Astrocyte of the hippocampus (primary cell): ENCODE measurements at places on chromosomes 13 and 19.

DNA sequence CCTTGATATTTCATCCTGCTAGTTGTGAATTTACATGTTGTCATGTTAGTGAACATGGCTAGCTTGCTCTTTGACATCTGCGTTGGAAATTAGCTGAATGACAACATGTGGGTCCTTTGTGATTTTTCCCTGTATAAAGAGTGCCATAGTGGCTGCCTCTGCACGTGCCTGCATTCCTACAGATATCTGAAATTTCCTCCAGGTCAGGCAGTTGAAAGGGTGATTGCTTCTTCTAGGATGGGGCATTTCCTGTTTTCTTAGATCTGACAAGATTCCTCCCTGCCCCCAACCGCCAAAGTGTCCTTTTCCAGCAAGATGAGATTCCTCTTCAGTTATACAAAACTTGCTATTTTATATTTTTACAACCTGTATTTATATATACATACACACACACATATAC lies 8.8 kb downstream of the ZNF525 start:
- DNase-seq, result no peak

DNA sequence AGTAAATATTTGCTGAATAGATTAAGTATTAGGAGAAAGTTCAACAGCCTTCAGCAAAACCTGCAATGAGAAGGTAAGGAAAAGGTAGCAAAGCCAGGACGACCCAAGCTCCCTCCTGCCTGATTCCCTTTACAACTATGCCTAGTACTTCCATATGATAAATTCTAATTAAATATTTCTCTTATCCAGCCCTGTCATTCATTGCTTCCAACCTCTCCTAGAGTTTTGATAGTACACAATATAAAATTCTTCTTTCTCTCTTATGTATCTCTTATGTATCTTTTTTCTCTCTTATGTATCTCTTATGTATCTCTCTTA lies 187.2 kb downstream of the DCT start:
- no peak for DNase-seq

DNA sequence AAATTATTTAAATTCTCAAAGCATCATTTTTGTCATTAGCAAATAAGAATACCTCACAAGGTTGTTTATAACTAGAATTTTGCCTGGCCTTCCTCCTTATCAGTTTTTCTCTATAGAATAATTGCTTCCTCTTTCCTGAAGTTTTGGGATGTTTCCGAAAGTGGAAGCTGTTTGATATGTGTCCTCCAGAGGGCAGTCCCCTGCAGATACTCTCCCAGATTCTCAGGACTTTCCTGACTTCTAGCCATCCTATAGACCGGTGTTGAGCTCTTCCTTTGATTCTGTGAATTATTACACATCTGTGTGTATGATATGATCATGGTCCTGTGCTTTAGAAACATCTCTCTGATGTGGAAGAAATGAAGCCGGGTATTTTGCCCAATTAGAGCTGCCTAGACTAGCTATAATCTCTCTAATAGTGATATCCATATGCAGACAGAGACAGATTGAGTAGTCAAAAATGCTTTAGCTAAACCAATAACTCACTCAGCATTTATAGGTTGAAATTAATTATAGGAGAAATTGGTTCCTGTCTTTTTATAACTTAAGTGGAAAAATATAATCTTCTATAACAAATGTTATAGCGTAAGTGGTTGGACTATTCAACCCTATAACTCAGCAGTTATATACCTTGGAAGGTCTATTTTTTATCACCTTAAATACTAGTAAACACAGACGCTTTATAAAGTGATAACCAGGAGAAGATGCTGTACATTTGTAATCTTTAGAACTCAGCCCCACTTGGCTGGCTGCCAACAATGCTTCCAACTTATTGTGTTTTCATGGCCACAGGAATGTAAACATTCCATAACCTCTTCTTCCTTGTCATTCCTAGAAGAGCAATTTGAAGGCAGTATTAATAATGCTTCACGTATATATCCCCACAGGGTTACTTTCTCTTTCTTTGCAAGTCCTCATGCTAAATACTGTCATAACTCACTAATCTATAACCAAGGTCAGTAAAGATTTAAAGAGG lies 201.0 kb upstream of the RXFP2 start:
- DNase-seq, result peak; percentile 33

DNA sequence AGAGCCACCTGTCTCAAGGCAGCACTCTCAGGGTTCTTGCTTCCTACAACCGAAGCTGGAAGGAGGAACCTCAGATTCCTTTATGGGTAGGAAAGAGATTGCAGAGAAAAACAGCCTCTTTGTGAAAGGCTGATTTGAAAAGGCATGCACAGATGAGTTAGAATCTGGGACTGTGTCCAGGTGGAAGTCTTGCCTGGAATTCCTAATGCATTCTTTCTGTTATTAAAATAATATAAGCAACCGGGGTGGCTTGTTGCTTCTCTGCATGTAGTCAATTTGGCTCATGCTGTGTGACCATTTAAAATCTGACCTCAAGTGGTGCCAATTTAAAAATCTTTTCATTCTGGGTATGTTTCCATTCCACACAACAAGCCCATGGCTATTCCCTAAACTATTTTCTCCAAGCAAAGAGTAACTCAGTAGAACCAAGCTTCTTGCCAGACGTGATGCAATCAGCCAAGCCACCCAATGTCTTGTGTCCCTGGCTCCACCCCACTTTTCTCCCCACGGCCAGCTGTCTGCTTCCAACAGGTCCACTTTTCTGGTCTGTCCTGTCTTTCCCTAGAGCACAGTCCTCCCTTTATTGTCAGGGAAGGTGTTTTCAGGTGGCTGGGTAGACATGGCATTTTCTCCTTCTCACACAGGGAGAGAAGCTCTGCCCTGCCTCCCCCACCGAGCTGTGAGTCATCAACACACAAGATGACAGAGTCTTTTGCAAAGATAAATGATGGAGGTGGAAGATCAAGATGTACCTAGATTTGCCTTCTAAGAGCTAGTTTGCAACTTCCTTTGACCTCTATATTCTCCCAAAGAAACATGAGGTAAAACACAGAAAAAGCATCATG lies 394.3 kb downstream of the FOXO1 start:
- peak; percentile 94 for DNase-seq

GRCh38 chr19:43675269-43675879 lies 5.4 kb upstream of the PLAUR start:
- DNase-seq, result peak; percentile 69

GRCh38 chr13:112133499-112134390 lies 66.8 kb downstream of the SOX1 start:
- no peak for DNase-seq

DNA sequence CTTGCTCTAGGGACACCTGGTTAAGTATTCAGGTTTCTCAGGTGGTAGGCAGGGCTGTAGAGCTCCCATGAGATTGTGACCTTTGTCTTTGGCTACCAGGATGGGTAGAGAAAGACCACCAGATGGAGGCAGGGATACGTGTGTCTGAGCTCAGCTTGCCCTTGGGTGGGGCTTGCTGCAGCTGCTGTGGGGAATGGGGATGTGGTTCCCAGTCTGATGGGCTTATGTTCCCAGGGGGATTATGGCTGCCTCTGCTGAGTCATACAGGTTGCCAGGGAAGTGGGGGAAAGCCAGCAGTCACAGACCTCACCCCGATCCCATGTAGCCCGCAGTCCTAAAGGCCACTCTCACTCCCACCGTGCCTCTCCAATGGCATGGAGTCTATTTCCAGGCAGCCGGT lies 659.9 kb upstream of the KLF12 start:
- no peak for DNase-seq

DNA sequence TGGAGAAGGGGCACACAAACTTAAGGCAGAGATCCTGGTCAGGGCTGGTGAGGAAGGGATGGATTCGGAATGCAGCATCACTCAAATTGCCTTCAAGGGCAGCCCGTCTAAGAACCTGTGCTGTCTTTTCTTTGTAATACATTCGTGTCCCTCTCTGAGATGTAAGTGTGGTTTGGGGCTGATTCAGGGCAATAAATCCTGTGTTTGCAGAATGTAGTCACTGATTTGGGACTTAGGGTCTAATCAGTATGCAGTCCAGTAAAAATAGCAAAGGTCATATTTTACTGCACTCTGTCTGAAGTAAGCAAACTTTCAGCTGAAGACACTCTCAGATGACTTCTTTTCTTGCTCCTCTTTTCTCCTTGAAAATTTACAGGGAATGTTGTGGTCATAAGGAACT lies 93.8 kb upstream of the C1QTNF9B start:
- no peak for DNase-seq

- peak; percentile 79 for DNase-seq
These were observed 88.4 kb upstream of the IRS2 start for GRCh38 chr13:109874484-109875454.

- no peak for DNase-seq
These were observed 752.8 kb downstream of the LIG4 start for GRCh38 chr13:107462501-107462900.

DNA sequence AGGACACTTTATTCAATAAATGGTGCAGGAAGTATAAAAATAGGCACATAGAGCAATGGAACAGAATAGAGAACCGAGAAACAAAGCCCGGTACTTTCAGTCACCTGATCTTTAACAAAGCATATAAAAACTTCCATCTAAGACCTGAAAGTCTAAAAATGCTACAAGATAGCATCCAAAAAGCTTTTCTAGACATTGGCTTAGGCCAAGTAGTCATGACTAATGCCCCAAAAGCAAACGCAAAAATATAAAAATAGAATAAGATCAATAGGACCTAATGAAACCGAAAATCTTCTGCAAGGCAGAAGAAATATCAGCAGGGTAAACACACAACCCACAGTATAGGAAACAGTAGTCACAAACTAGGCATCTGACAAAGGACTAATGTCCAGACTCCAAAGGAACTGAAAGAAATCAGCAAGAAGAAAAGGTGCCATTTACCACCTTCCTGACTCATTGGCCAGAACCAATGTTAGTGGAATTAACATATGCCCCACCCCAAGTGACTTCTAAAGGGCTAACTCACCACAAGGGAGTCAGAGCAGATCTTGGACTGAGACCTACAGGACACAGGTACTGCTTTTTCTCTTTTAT lies 40.8 kb upstream of the CEACAM21 start:
- DNase-seq, result no peak

GRCh38 chr13:109481040-109481439 lies 305.3 kb downstream of the IRS2 start:
- peak; percentile 13 for DNase-seq

- DNase-seq, result no peak
These were observed 13.4 kb upstream of the FNDC3A start for GRCh38 chr13:48962281-48962680.

DNA sequence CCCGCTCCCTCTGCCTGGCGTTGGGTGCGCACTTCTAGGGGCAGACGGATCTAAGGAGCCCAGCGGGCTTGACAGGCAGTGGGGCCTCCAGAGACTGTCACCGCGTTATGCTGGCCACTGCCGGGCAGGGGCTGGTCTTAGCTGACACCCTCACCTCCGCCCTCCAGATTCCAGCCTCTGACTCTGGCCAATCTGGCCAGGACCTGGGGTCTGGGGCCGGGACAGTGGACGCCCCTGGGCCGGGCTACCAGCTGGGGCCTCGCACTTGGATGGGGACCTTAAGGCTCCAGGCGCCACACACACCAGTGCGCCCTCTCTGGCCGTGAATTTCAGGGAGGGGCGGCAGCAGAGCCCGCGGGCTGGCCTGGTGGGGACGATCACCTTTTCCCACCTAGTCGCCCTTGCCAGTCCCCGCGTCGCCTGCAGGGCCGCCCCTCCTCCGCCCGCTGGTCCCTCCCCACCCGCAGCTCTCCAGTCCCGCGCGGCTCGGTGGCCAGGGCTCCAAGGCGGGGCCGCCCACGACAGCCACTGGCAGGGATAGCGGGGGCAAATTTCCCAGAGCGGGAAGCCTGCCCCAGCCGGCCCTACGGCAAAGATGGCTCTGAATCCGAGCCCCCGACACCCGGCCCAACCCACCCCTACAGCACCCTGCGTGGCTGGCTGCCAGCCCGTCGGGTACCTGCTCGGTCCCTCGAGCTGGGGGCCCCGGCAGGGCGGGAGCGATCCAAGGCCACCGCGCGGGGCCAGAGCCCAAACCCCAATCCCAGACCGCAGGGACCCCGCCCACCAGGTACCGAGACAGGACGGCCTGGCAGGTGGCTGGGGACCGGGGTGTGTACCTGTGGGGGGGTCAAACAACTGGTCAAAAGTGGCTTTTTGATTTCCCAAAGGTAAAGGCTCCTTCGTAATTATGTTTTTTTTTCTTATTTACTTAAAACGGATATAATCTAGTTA lies 6.1 kb upstream of the ZNF98 start:
- no peak for DNase-seq

DNA sequence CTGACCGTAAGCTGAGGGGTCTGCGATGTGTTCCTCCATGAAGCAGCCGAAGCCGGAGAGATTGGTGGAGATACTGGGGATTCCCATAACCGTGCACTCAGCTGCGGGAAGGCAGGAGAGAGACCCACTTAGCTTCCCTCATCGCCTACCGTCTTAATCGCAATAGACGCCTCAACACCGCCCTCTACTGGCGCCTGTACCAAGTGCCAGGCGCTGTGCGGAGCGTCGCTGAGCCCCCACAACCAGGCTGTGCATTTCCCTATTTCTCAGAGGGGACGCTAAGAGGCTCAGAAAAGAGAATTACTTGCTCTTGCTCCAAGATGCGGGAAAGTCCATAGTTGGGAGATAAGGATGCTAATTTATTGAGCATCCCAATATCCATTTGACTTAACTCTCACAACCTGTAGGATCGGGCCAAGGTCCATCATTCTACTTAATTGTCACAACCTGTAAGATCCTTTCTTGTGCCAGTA lies 5.8 kb downstream of the FTL start:
- peak; percentile 90 for DNase-seq

DNA sequence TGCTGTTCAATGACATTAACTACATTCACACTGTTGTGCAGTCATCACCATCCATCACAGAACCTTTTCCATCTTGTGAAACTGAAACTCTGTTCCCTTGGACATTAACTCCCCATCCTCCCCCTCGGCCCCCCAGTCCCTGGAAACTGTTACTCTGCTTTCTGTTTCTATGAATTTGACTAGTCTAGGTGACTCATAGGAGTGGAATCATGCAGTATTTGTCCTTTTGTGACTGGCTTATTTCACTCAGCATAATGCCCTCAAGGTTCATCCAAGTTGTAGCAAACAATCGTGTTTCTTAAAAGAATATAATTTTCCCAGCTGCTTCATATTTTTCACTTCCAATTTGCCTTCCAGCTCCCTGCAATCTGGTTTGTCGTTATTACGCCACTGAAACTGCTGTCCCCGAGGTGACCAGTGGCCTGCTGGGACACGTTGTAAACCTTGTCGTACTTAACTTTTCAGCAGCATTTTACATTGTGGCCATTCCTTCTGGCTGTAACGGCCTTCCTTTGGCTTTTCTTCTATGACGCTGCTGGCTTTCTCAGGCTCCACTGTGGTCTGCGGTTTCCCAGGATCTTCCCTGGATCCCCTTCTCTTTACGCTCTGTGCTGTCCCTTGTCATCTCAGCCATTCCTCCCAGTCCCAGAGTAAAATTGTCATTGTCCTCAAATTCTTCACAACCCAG lies 74.0 kb downstream of the DHRS12 start:
- peak; percentile 91 for DNase-seq

DNA sequence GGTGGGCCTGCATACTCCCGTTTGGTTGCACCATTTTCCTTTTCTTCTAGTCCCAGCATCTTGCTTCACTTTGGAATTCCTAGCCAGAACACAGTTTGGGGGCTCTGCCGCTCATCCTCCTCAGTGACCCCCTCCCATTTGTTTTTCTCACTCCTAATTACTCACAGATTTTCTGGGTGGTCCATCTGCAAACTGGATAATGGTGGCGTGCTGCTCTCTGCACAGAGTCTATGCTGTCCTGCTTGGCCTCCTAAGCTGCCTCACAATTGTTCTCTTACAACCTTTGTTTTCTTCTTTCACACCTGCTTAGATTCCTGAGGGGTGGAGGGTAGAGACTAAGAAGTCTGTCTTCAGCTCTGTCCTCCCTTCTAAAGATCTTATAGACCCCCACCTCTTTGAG lies 80.8 kb downstream of the SHISA2 start:
- no peak for DNase-seq
